ENCODE measurements at places on chromosomes 2 and 18. TPM values are rescaled to one million over a fixed set of nuclear protein-coding genes. Genes with fewer than 3 reads are reported as not detected.
A peak's percentile ranks its signal among the peaks of the same experiment; 100 is the strongest.

DNA sequence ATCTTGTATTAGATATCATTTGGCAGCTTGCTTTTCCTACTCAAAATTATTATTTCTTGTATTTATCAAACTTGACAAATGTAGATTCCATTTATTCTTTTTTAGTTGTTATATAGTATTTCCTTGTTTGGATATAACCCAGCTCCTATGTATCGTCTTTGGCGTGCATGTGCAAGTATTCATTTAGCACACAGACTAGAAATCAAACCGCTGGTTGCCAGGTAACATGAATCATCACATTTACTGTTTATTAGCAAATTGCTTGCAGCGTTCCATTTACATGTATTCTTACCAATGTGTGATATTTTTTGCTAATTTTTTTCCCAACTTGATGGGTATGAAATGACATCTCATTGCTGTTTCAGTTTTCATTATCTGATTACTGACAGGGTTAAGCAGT is 2089.7 kb upstream of the CELF4 start:
- no peak overlapping the region for H3K4me3 ChIP-seq
- no peaks in the 10 kb centered on the region for H3K4me1 ChIP-seq
- no peaks in the 10 kb centered on the region for H3K27me3 ChIP-seq
- H3K27ac ChIP-seq: no peak overlapping the region
- DNase-seq: no peak

- H3K36me3 ChIP-seq: no peaks in the 10 kb centered on the region
- no peak within 1 kb of the TSS for H3K27ac ChIP-seq
- H3K4me1 ChIP-seq: peaks cover 25% of the 10 kb centered on the region
- peak within 1 kb of the TSS; percentile 64 for H3K4me3 ChIP-seq
- DNase-seq: no peak
Observed at GRCh38 chr18:36187193-36187825, at the start of gene MOCOS. MOCOS (plus strand) TSS chr18:36187497; CDS start chr18:36187540, 43 bp downstream.

GLI2 gene
- total RNA-seq: 16.2 TPM

DNA sequence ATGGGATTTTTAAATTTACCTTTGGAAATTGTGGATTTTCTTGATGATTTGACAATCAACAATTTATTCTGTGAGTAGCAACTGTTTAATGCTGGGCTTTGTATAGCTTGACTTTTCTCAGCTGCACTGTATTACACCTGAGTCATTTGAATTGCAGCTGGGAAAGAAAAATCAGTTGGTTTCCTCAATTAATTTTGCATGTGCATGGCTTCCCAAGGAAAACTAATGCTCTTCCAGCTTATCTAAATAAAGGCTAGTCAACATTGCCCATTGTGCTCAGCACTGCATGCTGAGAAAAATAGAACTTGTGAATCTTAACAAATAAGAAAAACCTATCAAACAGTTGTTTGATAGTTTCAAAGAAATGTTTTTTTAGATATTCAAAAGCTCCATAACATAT is 268.3 kb upstream of the CDH20 start:
- no peaks in the 10 kb centered on the region for H3K4me1 ChIP-seq
- no peaks in the 10 kb centered on the region for H3K27me3 ChIP-seq
- no peak overlapping the region for H3K27ac ChIP-seq

DNA sequence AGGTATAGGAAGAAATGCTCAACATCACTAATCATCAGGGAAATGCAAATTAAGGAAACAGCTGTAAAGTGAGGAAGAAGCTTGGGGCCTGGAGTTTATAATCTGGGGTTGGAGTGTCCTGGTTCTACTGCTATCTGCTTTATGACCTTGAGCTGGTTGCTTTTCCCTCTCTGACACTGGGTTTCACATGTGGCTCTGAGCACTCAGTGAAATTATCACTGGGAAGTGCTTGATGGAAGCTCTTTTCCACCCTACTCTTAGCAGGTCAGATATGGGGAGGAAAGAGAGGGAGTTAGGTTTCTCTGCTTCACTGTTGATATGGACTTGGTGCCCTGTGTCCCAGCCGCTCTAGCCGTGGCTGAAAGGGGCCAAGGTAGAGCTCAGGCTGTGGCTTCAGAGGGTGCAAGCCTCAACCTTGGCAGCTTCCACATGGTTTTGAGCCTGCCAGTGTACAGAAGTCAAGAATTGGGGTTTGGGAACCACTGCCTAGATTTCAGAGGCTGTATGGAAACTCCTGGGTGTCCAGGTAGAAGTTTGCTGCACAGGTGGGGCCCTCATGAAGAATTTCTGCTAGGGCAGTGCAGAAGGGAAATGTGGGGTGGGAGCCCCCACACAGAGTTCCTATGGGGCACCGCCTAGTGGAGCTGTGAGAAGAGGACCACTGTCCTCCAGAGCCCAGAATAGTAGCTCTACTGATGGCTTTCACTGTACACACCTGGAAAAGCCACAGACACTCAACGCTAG is 52.3 kb downstream of the INPP4A start:
- H3K4me3 ChIP-seq: no peak overlapping the region
- DNase-seq: no peak
- H3K4me1 ChIP-seq: peaks cover 4% of the 10 kb centered on the region
- no peaks in the 10 kb centered on the region for H3K27me3 ChIP-seq

DNA sequence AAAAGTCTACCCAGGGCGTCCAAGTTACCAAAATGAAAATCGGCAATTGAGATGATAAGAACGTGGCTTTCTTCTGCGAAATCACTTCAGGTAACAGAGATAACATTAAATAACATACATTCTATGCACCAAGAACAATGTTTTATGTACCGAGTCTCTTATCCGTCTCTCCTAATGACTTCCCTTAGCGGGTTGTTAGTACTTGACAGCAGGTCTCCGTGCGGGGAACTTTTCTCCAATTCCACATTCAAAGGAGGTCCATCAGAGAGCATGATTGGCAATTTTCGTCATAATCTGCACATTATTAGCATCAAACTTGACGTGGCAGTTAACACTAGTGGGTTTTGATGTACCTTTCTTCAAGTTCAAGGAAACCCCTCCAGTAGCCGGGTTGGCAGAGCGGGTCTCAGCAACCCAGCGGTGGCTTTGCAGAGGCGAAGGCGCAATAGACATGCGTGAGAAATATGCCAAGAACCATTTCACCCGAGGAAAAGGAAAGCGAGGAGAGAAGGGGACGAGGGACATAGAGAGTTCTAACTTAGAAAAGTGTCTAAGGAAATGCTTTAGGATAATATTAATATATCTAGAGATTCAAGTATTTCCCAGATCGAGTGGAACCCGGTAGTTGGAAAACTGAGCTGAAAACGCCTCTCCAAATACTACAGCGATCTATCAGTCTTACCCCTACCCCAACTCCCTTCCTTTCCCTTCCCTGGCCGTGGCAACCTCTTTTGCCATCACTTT is 5.0 kb downstream of the EVX2 start:
- peaks cover 9% of the 10 kb centered on the region for H3K27me3 ChIP-seq
- H3K4me3 ChIP-seq: peak overlapping the region; percentile 52
- H3K4me1 ChIP-seq: peaks cover 29% of the 10 kb centered on the region

- no peaks in the 10 kb centered on the region for H3K36me3 ChIP-seq
- H3K27me3 ChIP-seq: no peaks in the 10 kb centered on the region
- no peaks in the 10 kb centered on the region for H3K4me1 ChIP-seq
- H3K27ac ChIP-seq: no peak overlapping the region
- no peak overlapping the region for H3K4me3 ChIP-seq
Observed at GRCh38 chr2:11071211-11071610, 84.1 kb upstream of the SLC66A3 start.

CYRIA gene
- total RNA-seq: 12.5 TPM

GRCh38 chr18:62460851-62461300 is 61.9 kb upstream of the ZCCHC2 start:
- no peak overlapping the region for H3K27ac ChIP-seq
- no peaks in the 10 kb centered on the region for H3K27me3 ChIP-seq
- no peak overlapping the region for H3K4me3 ChIP-seq
- H3K4me1 ChIP-seq: no peaks in the 10 kb centered on the region

- peaks cover 19% of the 10 kb centered on the region for H3K4me1 ChIP-seq
- no peaks in the 10 kb centered on the region for H3K36me3 ChIP-seq
- no peaks in the 10 kb centered on the region for H3K27me3 ChIP-seq
- peak overlapping the region; percentile 27 for H3K27ac ChIP-seq
Observed at GRCh38 chr2:30113617-30114293, 33.1 kb upstream of the YPEL5 start.

- H3K36me3 ChIP-seq: no peaks in the 10 kb centered on the region
- no peaks in the 10 kb centered on the region for H3K4me1 ChIP-seq
- H3K27me3 ChIP-seq: no peaks in the 10 kb centered on the region
- DNase-seq: no peak
- H3K27ac ChIP-seq: no peak overlapping the region
Observed at GRCh38 chr18:75324686-75325257, 102.7 kb downstream of the SMIM21 start.

- H3K4me1 ChIP-seq: peaks cover 31% of the 10 kb centered on the region
- H3K27ac ChIP-seq: no peak overlapping the region
- peak overlapping the region; percentile 24 for H3K4me3 ChIP-seq
- H3K36me3 ChIP-seq: no peaks in the 10 kb centered on the region
- no peak for DNase-seq
Observed at GRCh38 chr2:27264253-27264752, 1.5 kb upstream of the SLC30A3 start.

RNMT gene
- total RNA-seq: 12.8 TPM

GPC1 gene
- total RNA-seq: 73.2 TPM

IL1A gene
- total RNA-seq: 0.98 TPM
